8988T (cell line): ENCODE measurements at places on chromosomes 2 and 18.

DNA sequence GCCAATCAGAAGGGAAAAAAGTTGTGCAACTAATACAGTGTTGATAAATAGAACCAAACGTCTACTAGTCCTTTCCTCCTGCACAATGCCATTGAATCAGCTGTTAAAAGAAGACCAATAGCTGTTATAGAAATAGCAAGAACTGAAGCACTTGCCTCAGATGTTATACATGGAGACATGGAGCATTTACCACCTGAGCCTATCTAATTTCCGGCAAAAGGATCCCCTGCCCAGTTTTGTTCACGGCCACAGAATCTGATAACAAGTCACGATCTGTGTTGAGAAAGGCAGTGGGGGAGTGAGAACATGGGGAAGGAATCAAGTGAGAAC lies 285.4 kb downstream of the ZEB2 start:
- no peak for DNase-seq

DNA sequence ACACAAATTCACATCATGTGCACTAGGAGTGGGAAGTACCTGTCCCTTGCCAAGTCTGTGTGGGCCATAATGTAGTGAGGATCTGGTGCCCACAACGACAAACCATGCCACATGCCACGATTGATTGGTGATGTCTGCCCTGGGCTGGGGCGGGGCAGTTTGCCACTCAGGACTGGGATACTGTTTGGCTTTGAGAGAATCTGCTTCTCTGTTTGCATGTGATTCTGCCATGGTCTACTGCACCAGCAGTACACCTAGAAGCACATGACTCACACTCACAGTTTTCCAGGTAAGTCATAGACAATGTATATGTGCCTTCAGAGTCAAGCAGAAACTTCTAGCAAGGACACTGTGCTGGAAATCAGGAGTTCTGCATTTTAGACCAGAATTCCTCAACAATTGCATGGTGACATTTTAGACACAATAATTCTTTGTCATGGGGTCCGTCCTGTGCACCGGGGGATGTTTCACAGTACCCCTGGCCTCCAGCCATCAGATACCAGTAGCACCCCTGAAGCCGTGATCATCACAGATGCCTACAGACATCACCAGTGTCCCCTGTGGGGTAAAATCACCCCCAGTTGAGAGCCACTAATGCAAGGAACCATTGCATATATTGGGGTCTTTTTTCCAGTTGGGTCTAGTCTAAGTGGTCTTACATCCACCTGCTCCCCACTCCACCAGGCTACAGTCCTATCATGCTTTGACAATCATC lies 278.3 kb downstream of the EIPR1 start:
- DNase-seq, result no peak

DNA sequence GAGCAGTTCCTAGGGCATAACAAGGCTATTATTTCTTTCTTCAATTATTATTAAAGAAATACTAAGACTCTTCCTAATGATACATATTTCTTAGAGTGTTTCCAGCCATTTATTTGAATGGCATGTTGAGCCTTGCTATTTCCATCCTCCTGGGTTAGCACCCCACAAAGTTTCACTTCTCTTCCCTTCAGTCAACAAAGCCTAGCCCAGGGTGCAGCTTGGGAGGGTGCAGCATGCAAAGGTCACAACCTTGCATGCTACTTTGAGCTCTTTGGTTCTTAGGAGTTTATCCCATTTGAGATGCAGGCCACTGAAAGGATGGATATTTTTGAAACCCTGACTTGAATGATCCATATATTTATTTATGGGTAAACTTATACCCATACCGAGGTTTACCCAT lies 454.4 kb upstream of the MEIS1 start:
- DNase-seq, result no peak

- DNase-seq, result no peak
Observed at GRCh38 chr2:206164261-206164862, 4.7 kb downstream of the EEF1B2 start.

- DNase-seq, result no peak
Observed at GRCh38 chr2:98901702-98902101, 34.3 kb downstream of the CRACDL start.

- no peak for DNase-seq
Observed at GRCh38 chr2:154960802-154961583, 262.5 kb downstream of the KCNJ3 start.
